ENCODE measurements at places on chromosomes 7 and 10.

GRCh38 chr10:30812018-30812851 lies 182.7 kb upstream of the LYZL2 start:
- DNase-seq = no peak

GRCh38 chr10:101214446-101215396 lies 14.5 kb downstream of the LBX1 start:
- no peak for DNase-seq

- peak; percentile 8 for DNase-seq
Observed at GRCh38 chr10:3622845-3623621, 162.0 kb downstream of the KLF6 start.

- no peak for DNase-seq
Observed at GRCh38 chr7:91080351-91080750, 183.9 kb upstream of the FZD1 start.

DNA sequence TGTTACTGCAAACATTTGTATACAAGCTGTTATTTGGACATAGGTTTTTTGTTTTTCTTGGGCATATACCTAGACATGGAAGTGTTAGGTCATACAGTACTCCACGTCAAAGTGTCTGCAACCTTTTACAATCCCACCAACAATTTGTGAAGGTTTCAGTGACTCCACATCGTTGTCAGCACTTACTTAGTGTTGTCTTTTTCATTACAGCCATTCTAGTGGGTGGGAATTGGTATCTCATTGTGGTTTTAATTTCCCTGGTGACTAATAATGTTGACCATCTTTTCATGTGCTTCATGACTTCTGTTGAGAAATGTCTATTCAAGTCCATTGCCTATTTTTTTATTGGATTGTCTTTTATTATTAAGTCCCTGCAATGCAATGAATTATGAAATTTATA lies 95.0 kb downstream of the UBE3C start:
- DNase-seq = no peak

- DNase-seq = no peak
Observed at GRCh38 chr7:103632005-103632639, 186.1 kb upstream of the SLC26A5 start.

DNA sequence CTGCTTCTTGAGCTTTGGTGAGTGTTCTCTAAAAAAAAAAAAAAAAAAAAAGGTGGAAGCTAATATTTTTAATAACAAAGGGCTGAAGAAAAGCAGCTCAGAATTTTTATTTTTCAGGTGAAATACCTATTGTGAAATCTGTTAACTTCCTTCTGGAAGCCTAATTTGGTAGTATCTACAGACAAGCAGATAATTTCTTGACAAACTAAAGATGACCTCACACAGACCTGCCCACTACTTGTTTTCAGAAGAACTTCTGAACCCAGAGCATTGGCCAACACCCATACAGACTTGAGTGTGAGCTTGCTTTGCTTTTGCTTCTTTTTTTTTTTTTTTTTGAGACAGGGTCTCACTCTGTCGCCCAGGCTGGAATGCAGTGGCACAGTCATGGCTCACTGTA lies 31.2 kb downstream of the LRRC4 start:
- DNase-seq = no peak

DNA sequence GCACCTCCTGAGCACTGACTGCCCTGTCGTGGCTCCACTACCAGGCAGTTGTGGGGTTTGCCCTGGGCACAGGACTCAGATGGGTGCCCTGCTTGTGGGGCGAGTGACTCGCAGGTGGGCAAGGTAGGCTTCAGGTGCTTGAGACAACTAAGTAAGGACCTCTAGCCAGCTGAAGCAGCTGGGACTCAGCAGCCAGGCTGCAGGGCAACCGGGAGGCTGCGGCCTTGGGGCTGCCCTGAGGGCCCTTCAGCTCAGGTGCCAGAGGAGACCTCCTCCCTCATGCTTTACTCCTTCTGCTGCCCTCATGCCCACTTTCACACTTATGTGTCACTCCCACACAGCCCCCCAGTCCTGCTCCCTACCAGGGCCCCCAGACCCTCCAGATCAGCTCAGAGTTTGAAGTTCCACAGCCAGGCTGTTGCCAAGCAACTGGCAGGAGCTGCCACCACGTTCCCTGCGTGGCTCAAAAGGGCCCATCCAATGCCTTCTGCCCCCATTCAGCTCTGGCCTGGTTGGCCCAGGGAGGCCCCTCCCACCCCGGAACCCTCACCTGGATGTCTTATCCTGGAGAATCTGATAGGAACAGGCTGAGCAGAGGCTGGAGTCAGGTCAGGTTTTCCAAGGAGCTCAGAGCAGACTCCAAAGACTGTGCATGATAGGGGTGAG lies 10.0 kb downstream of the TLX1 start:
- no peak for DNase-seq

- no peak for DNase-seq
Observed at GRCh38 chr7:23161482-23161881, 20.4 kb upstream of the NUP42 start.

DNA sequence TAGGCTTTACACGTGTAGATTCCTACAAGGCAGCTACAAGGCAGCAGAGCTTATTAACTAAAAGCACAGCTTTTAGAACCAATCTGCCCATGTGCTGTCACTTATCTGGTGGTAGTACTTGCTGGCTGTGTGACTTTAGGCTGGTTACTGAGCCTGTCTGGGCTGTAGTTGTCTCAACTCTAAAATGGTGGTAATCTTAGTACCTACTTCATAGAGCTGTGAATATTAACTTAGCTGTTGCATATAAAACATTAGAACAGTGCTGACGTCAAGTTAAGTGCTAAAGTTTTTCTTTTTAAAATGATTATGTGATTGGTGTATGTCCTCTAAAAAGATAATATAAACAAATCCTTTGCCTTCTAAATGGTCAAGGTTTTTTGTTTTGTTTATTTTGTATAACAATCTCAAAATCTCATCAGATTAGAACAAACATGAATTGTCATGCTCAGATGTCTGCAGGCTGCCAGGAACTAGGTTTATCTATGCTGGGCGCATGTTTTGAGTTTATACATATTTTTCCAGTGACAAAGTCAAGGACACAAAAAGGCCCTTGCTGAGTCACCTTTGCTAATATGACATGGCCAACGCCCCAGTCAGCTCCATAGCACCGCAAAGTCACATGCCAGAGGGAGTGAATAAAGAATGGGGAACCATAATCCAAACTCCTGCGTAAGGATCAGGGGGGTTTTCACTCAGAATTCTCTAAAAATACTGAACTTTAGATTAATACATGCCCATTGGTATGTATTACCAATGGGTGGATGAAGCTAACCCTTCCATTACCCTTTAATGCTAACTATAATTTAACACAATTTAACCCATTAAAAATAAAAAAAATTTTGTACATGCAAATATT lies 39.8 kb upstream of the ARL4A start:
- DNase-seq = peak; percentile 18

GRCh38 chr7:120254845-120255244 lies 18.1 kb upstream of the KCND2 start:
- no peak for DNase-seq

GRCh38 chr7:157674715-157675426 lies 338.1 kb downstream of the DNAJB6 start:
- no peak for DNase-seq

DNA sequence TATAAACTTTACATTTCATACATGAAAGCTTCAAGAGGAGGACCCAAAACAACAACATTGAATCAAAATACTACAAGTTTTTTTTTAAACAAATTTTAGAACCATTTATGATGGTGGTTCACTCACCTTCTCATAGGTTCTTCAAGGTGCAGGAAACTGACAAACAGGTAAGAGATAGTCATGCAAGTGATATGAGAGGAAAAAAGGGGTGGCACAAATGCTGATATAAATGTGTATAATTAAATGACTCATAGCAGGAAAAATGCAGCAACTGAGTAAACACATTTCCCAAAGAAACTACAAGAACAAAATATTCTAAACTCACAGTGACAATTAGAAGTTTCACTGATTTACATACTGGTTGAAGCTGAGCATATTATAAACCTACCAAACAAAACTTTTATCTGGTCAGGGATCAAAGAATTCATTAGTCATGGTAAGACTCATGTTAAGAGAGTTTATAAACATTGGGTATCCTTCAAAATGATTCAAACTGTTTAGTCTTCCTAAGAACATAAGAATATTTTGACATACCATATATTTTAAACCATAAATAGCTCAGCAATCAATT lies 14.1 kb downstream of the ZWINT start:
- DNase-seq = no peak

DNA sequence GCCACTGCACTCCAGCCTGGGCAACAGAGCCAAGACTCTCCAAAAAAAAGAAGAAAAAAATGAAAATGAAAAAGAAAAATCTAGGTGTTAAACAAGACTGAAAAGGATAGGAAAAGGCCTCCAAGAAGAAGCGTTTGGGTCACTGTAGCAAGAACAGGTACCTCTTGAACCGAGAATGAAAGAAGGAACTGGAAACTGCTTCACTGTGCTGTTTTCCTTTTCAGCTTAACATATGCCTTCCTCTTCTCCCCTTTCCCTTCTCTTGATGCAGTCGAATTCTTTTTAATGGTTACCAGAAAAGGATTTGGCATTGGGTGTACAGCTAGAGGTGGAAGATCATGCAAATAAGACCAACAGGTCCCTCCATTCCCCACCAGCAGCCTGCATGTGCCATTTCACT lies 28.1 kb downstream of the LRRC4 start:
- DNase-seq = no peak

Measured in GM04503 (cell line).